ENCODE measurements at places on chromosomes 3 and 15. TPM values are rescaled to one million over a fixed set of nuclear protein-coding genes. Genes with fewer than 3 reads are reported as not detected.
A peak's percentile ranks its signal among the peaks of the same experiment; 100 is the strongest.

DNA sequence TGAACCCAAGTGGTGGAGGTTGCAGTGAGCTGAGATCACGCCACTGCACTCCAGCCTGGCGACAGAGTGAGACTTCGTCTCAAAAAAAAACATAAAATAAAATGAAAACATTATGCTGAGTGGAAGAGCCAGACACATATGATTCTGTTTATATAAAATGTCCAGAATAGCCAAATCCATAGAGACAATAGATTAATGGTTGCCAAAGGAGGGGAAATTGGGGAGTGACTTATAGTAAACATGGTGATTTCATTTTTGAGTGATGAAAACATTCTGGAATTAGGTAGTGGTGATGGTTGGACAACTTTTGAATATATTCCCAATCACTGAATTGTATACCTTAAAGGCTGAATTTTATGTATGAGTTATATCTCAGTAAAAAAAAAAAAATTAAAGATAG, 172.0 kb upstream of the BFSP2 start:
- H3K36me3 ChIP-seq = peaks cover 3% of the 10 kb centered on the region
- DNase-seq = no peak

GRCh38 chr3:192011137-192011536, 550.2 kb downstream of the PYDC2 start:
- no peak overlapping the region for H3K4me3 ChIP-seq
- no peak overlapping the region for H3K27ac ChIP-seq
- no peak for DNase-seq
- no peaks in the 10 kb centered on the region for H3K36me3 ChIP-seq
- no peaks in the 10 kb centered on the region for H3K4me1 ChIP-seq

- peaks cover 30% of the 10 kb centered on the region for H3K4me1 ChIP-seq
- DNase-seq = no peak
- peaks cover 27% of the 10 kb centered on the region for H3K36me3 ChIP-seq
- peak overlapping the region; percentile 99 for H3K4me3 ChIP-seq
Measured at GRCh38 chr15:43794269-43795037, 2.3 kb downstream of the SERF2 start.

DNA sequence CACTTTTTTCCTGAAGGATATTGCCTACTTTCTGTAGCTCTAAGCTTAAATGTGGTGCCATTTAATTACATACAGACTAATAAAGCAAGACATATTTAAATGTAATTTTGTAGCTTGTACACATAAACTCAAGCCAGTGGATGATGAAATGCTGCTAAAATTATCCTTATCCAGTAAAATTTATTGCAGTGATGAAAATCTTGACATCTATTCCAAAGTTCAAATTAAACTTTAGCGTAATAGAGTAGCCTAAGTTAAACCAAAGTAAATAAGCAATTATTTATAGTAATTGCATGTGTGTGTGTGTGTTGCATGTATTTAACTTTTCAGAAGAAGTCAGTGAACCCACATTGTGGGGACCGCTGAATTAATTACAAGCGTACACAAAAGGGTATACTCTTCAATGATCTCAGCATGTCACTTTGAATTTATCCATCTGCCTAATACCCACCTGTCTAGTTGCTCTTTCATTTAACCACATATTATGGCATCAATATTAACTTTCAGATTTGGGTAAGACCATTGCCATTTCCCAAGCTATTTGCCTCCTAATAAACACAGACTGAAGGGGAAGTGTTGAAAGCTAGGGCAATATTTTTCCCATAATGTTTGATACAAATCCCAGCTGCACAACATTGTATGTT, 85.0 kb downstream of the MECOM start:
- H3K27me3 ChIP-seq = no peaks in the 10 kb centered on the region
- no peak for DNase-seq
- H3K36me3 ChIP-seq = no peaks in the 10 kb centered on the region
- no peak overlapping the region for H3K27ac ChIP-seq
- no peak overlapping the region for H3K4me3 ChIP-seq
- peaks cover 30% of the 10 kb centered on the region for H3K4me1 ChIP-seq

DNA sequence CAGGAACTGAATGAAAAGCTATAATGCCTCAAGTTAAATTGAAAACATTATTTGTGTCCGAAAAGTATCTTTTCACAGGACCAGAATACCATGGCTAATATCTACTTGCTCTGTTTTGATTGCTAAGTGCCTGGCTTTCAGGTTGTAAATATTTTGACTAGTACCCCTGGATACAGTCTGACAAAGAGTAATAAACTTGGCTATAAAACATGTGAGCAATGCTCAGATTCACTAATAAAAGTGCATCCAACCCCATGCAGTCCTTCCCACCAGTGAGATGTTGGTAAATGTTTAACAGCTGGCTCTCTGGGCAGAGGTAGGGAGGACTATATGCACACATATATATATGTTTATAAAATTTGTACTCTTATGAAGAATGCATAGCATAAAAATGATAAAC, 281.8 kb upstream of the TGFBR2 start:
- DNase-seq = no peak
- no peak overlapping the region for H3K4me3 ChIP-seq
- peaks cover 5% of the 10 kb centered on the region for H3K36me3 ChIP-seq
- no peaks in the 10 kb centered on the region for H3K27me3 ChIP-seq

GRCh38 chr3:111796566-111796965, 62.5 kb upstream of the PHLDB2 start:
- peaks cover 3% of the 10 kb centered on the region for H3K36me3 ChIP-seq
- H3K4me1 ChIP-seq = peaks cover 13% of the 10 kb centered on the region
- no peak for DNase-seq
- H3K4me3 ChIP-seq = no peak overlapping the region
- H3K27ac ChIP-seq = no peak overlapping the region

DNA sequence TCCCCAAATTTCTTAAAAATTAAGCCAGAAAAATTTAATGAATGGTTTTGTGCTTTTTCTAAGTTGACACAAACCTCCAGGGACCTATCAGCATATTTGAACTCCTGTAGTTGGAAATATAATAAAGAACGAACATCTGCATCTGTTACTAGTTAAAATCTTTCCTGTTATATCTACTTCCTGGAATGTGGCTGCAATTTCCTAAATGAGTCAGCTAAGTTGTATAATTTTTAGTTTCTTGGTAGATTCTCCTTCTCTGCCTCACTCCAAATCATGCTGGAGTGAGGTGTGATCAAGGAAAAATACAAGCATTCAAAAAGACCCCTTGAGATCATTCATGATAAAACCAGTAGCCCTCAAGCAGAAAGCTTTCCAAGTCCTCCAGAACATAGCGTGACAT, 106.2 kb upstream of the MCTP2 start:
- H3K36me3 ChIP-seq = no peaks in the 10 kb centered on the region
- H3K27ac ChIP-seq = peak overlapping the region; percentile 67
- no peak overlapping the region for H3K4me3 ChIP-seq
- no peak for DNase-seq
- H3K4me1 ChIP-seq = peaks cover 5% of the 10 kb centered on the region

The CLSTN2 gene
- total RNA-seq = 14.4 TPM

DNA sequence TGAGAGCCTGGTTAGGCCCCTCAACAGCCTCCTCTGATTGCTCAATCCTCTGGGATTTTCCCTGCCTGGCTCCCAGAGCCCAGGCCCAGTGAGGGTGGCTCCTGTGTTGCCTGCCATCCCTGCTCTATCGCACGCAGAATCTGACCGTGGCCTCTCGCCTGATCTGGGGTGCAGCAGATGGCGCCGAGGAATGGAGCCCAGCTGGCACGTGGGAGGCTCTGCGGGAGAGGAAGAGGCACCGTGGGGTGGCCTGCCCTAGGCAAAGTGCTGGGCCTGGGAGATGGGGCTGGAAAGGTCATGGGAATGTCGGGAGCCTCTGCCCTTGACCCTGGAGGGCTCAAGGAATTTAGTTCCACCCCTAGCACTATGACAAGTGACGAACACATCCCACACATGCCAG, 10.3 kb downstream of the SV2B start:
- peaks cover 43% of the 10 kb centered on the region for H3K27me3 ChIP-seq
- no peak overlapping the region for H3K4me3 ChIP-seq
- H3K27ac ChIP-seq = no peak overlapping the region
- no peak for DNase-seq
- H3K4me1 ChIP-seq = no peaks in the 10 kb centered on the region

GRCh38 chr3:129122412-129123011, 908 bp upstream of the RAB43 start:
- H3K27ac ChIP-seq = peak overlapping the region; percentile 86
- peaks cover 19% of the 10 kb centered on the region for H3K36me3 ChIP-seq
- H3K4me1 ChIP-seq = peaks cover 29% of the 10 kb centered on the region
- peak overlapping the region; percentile 74 for H3K4me3 ChIP-seq

GRCh38 chr3:136838641-136839555, 20.0 kb downstream of the SLC35G2 start:
- no peaks in the 10 kb centered on the region for H3K27me3 ChIP-seq
- DNase-seq = no peak
- no peak overlapping the region for H3K27ac ChIP-seq
- H3K36me3 ChIP-seq = peaks cover 8% of the 10 kb centered on the region
- H3K4me3 ChIP-seq = no peak overlapping the region

The KLHL40 gene
- total RNA-seq = not detected

The TRH gene
- 0.13 TPM for total RNA-seq

DNA sequence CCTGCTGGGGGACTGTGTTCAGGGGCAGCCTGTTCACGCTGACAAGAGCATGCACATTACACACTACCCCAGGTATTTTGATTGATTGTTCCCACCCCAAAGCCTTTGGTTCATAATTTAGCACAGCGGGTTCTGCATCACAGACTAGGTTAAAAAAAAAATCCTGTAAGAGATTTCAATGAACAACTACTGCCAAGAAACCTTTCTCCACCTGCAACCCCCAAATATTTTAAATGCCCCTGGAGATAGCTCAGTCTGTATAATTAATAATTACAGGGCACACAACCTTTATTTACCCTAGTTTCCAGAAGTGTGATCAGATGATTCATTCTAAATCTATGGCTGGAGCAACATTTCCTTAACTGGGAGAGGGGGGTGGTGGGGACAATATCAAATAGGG, 87.6 kb downstream of the NR2F2 start:
- peaks cover 21% of the 10 kb centered on the region for H3K4me1 ChIP-seq
- H3K27ac ChIP-seq = no peak overlapping the region
- no peaks in the 10 kb centered on the region for H3K36me3 ChIP-seq
- H3K4me3 ChIP-seq = no peak overlapping the region
- H3K27me3 ChIP-seq = peaks cover 96% of the 10 kb centered on the region

GRCh38 chr3:37400945-37401344, 226.6 kb upstream of the LRRFIP2 start:
- H3K27ac ChIP-seq = no peak overlapping the region
- H3K27me3 ChIP-seq = no peaks in the 10 kb centered on the region
- DNase-seq = no peak
- no peaks in the 10 kb centered on the region for H3K4me1 ChIP-seq
- peaks cover 32% of the 10 kb centered on the region for H3K36me3 ChIP-seq
- no peak overlapping the region for H3K4me3 ChIP-seq

All from mesothelial cell of epicardium (in vitro differentiated cells).